ENCODE measurements at places on chromosomes 6 and 20. TPM values are rescaled to one million over a fixed set of nuclear protein-coding genes. Genes with fewer than 3 reads are reported as not detected.

The RIMS4 gene
- 0.13 TPM for total RNA-seq

The MANEA gene
- total RNA-seq: 7.2 TPM

The ADGB gene
- not detected for total RNA-seq

The BTN1A1 gene
- total RNA-seq: not detected

The AFG1L gene
- total RNA-seq: 13.4 TPM

The LY6G6F gene
- total RNA-seq: not detected

The CSE1L gene
- total RNA-seq: 83.1 TPM

The CASS4 gene
- 0.15 TPM for total RNA-seq

The RARS2 gene
- 22.6 TPM for total RNA-seq

The NNAT gene
- total RNA-seq: not detected

The SCUBE3 gene
- 0.10 TPM for total RNA-seq

The CCN5 gene
- 0.20 TPM for total RNA-seq

The AHI1 gene
- 19.8 TPM for total RNA-seq

The SLC17A1 gene
- not detected for total RNA-seq

The SLC17A9 gene
- total RNA-seq: 0.22 TPM

- DNase-seq: peak; percentile 84
Observed at GRCh38 chr20:6164421-6165341, 41.9 kb upstream of the FERMT1 start.

DNA sequence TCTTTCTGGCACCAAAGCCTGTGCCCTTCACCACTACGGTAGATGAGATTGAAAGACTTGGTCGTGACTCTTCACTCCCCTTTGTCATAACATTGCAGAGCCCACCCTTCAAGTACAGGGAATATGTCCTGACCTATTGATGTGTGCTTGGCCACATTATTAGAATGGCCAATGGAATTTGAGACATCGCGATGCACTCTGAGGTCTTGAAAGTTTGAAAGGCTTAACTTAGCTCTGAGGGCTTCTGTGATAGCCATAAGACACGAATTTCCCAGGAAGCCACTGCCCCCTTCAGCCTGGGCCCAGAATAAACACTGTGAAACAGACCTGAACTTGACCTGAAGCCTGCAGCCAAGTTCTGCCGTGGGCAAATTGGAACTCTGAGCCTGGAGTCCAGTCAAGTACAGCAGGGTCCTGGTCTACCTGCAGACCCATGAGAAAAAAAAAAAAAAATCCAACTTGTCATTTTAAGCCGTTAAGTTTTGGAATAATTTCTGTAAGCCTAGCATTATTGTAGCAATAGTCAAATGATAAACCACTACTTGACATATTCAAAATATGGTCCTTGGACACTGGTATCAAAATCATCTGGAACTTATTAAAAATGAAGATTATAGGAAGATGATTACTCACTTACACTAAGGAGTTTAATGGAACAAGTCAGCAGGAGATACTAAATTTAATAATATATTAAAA lies 36.9 kb upstream of the TRAF3IP2 start:
- peak; percentile 50 for DNase-seq

- DNase-seq: no peak
Observed at GRCh38 chr6:70673054-70673453, 5.4 kb downstream of the SMAP1 start.

- DNase-seq: peak; percentile 80
Observed at GRCh38 chr6:117482240-117483003, at the start of gene DCBLD1. TSS of gene DCBLD1 (plus strand) at chr6:117482674. CDS start at chr6:117482782, 108 bp downstream.

DNA sequence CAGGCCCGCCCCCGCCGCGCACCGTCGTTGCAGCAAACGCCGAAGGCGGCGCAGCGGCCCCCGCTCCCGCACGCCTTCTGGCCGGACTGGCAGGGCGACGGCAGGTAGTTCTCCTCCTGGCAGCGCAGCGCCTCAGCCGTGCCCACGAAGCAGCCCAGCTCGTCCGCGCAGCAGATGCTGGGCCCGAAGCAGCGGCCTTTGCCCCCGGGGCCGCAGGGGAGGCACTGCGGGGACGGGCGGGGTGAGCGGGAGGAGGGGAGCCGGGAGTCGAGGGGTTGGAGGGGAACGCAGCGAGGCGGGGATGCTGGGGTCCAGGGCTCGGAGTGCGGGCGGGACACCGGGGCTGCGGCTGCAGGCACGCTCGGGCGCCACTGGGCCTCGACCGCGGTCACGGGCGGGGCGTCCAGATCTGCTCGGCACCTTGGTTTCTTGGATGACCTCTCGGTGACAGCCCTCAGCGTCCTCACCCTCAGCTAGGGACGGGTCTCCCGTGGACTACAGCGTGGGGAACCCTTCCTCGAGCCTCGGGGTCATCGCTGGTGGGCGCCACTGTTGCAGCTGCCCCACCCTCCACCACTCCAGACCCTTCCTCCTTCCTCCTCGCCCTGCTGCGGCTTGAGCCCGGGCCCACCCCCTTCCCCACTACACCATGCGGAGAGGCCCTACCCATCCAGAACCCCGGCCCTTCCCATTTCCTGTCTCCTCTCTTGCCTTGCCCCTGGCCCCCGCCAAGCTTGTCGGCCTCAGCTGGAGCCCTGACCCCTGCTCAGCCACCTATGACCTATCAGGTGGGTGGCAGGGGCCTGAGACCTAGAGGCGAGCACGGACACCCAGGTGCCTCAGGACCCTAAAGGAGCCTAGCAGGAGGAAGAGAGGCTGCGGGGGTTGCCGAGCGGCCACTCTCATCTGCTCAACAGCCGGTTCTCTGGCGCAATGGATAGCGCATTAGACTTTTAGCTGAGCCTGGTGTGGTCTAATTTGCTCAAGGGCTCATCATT lies 1.3 kb downstream of the AVP start:
- DNase-seq: no peak

DNA sequence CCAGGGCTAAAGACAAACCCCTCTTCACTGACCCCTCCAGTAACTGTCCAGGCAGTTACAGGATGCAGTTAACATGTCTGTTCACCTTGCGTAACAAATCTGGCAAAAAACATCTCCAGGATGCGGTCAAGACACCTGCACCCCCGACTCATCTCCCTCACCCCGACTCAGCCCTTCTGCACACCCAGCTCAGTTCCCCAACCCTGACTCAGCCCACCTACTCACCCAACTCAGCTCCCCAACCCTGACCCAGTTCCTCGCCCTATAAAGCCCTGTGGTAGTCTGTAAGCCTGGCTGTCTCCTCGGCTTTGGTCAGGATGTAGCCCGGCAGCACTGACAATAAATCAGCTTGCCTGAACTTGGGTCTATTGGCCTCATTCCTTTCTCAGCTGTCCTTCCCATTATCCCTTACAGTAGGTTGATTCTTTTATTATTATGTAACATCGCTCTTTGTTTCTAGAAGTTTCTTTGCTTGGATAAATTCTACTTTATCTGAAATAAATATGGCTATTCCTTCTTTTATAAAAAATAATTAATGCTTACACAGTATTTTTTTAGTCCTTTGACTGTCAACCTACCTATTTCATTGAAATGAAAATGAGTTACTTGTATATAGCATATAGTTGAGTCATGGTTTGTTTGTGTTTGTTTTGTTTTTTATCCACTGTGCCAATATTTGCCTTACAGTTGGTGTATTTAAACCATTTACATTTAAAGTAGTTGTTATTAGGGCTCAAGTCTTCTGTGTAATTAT lies 12.9 kb upstream of the ADTRP start:
- no peak for DNase-seq

GRCh38 chr6:57432919-57433684 lies 115.7 kb downstream of the PRIM2 start:
- DNase-seq: no peak

GRCh38 chr6:150004101-150004782 lies 21.1 kb downstream of the RAET1L start:
- no peak for DNase-seq

DNA sequence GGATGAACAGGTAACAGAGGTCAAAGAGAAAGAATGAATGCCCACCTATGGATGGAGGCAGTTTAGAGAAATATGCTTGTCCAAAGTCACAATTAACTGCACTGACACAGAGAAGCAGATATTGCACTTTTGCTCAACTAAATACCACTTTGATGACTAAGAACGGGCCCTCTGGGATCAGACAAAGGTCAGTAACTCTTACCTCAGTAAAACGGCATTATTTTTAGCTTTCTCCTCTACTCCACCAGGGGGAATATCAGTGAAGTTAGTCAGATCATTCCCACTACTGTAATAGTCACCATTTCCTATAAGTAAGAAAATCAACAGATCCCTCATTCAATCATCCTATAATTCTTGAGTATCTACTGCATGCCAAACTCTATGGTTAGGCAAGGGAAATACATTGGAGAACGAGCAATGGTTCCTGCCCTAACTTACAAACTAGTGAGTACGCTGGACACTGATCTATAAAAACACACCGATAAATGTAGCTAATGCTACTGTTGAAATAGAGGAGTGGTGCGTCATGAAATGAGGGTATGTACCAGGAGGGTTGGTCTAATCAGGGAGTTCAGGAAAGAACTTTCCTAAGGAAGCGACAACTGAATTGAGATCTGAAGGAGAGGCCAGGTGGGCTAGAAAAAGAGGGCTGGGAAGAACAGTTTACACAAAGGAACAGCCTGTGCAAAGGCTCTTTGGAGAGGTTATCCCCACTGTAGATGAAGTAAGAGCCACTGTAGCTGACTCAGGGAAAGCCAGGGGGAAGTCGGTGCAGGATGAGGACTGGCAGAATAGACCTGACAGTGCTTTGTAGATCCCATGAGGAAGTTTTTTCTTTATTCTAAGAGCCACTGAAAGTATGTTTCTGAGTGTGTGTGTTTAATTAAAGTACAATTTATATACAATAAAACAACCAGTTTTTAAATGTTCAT lies 9.2 kb downstream of the ECI2 start:
- DNase-seq: peak; percentile 18

- DNase-seq: no peak
Observed at GRCh38 chr6:76330031-76330430, 257.6 kb upstream of the IMPG1 start.

DNA sequence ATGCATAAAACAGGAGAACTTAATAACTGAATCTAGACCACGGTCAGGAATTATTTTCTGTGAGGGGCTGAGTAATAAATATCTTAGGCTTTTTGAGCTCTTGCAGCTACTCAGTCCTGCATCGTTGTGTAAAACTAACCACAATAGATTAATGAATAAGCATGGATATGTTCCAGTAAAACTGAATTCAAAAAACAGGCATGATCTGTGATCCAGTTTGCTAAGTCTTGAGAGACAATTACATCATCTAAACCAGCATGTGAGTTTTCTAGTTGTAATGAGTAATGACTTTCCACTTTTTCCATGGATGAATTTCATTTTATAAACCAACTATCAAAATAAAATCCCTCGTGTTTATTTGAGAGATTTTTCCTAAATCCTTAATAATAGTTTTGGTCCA lies 336.8 kb downstream of the RFPL4B start:
- DNase-seq: no peak

DNA sequence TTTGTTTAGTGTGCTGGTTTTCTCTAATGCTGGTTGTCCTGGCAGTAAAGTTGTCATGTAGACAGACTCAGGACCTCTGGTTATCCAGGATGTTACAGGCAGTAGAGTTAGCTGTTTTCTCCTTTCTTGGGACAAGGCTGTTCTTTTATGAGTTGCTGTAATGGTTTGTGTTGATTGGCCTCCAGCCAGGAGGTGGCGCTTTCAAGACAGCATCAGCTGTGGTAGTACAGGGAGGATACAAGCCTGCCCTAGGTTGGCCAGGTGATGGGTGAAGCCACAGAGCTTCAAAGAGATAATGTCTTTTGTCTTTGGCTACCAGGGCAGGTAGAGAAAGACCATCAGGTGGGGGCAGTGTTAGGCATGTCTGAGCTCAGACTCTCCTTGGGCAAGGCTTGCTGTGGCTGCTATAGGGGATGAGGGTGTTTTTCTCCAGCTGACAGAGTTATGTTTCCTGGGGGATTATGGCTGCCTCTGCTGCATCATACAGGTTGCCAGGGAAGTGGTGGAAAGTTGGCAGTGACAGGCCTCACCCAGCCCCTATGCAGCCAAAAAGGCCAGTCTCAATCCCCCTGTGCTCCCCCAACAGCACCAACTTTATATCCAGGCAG lies 127.2 kb upstream of the TAB2 start:
- no peak for DNase-seq

- DNase-seq: peak; percentile 23
Observed at GRCh38 chr6:107703606-107704005, 120.5 kb downstream of the SCML4 start.

- no peak for DNase-seq
Observed at GRCh38 chr20:12466915-12467314, 541.9 kb upstream of the SPTLC3 start.

GRCh38 chr6:146339716-146340115 lies 203.9 kb upstream of the RAB32 start:
- peak; percentile 2 for DNase-seq

GRCh38 chr6:13384506-13384905 lies 56.2 kb upstream of the TBC1D7 start:
- DNase-seq: no peak

- DNase-seq: no peak
Observed at GRCh38 chr20:58593880-58594638, 57.0 kb upstream of the STX16 start.

DNA sequence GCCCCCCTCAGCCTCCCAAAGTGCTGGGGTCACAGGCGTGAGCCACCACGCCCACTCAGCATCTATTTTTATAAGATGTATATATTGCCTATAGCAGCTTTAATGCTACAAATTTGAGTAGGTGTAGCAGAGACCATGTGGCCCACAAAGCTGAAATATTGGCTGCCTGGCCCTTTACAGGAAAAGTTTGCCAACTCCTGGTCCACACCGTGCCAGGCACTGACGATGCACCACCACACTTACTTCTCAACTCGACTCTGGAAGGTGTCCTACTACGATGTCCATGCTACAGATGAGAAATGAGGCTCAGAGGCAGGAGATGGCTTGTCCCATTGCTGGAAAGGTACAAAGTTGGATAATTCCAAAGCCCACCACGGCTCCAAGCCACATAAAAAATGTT lies 17.2 kb upstream of the SRSF6 start:
- DNase-seq: no peak

DNA sequence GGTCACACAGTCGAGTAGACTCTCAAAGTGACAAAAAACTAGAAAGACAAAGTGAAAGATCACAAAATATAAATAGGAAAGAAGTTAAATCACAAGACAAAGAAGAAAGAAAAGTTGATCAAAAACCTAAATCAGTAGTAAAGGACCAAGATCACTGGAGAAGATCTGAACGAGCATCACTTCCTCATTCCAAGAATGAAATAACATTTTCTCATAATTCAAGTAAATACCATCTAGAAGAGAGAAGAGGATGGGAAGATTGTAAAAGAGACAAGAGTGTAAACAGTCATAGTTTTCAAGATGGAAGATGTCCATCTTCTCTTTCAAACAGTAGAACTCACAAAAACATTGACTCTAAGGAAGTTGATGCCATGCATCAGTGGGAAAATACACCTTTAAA lies 31.6 kb upstream of the GJA10 start:
- DNase-seq: no peak

GRCh38 chr6:119323931-119324330 lies 25.6 kb downstream of the MAN1A1 start:
- DNase-seq: no peak

- no peak for DNase-seq
Observed at GRCh38 chr6:72769459-72770125, 147.7 kb downstream of the KCNQ5 start.

GRCh38 chr6:87501809-87502572 lies 29.2 kb downstream of the SLC35A1 start:
- no peak for DNase-seq

- no peak for DNase-seq
Observed at GRCh38 chr6:140380427-140381218, 1006.2 kb upstream of the CITED2 start.
